Ecto neural progenitor cell (in vitro differentiated cells): ENCODE measurements at places on chromosomes 13 and 19.

- no peak for DNase-seq
Measured at GRCh38 chr13:91724591-91724990, 326.2 kb downstream of the GPC5 start.

- DNase-seq = no peak
Measured at GRCh38 chr13:110726726-110727125, 13.2 kb downstream of the ING1 start.

- peak; percentile 70 for DNase-seq
Measured at GRCh38 chr19:6412447-6413091, 12.0 kb downstream of the KHSRP start.

- DNase-seq = no peak
Measured at GRCh38 chr19:42271045-42271419, 2.0 kb downstream of the CIC start.

GRCh38 chr13:98004107-98004506 lies 50.6 kb downstream of the IPO5 start:
- no peak for DNase-seq

DNA sequence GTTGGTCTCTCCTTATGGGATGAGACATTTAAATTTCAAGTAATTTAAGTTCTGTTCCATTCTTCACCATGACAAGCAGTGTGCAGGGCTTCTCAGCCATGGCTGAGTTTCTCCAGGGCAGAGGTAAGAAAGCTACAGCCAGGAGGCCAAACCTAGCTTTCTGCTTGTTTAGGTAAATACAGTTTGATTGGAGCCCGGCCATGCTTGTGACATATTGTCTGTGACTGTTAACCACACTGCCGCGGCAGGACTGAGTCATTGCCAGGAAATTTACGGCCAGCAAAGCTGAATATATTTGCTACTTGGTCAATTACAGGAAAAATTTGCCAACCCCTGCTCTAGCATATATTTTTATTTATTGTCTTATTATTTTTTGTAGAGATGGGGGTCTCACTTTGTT lies 10.7 kb downstream of the NLRP8 start:
- DNase-seq = no peak

GRCh38 chr13:96993634-96994016 lies 651 bp downstream of the OXGR1 start:
- DNase-seq = no peak

- DNase-seq = no peak
Measured at GRCh38 chr13:22111152-22111783, 440.4 kb downstream of the FGF9 start.

- DNase-seq = no peak
Measured at GRCh38 chr19:34661357-34661756, 15.6 kb downstream of the SCGB2B2 start.

DNA sequence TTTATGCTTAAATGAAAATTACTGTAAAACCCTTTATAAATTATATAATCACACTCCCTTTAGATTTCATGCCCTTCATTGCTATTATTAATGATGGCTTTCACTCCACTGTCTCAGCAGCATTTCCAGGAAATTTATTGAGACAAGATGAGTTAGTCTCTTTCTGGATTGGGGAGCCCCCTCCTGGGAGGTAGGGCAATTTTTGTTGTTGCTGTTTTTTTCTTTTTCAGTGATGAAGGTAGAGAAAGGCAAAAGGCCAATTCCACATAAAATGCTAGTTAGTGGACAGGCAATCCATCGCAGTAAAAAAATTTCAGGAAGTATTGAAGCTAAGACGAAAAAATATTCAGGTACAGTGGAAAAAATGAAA lies 80.2 kb downstream of the TEX26 start:
- no peak for DNase-seq

DNA sequence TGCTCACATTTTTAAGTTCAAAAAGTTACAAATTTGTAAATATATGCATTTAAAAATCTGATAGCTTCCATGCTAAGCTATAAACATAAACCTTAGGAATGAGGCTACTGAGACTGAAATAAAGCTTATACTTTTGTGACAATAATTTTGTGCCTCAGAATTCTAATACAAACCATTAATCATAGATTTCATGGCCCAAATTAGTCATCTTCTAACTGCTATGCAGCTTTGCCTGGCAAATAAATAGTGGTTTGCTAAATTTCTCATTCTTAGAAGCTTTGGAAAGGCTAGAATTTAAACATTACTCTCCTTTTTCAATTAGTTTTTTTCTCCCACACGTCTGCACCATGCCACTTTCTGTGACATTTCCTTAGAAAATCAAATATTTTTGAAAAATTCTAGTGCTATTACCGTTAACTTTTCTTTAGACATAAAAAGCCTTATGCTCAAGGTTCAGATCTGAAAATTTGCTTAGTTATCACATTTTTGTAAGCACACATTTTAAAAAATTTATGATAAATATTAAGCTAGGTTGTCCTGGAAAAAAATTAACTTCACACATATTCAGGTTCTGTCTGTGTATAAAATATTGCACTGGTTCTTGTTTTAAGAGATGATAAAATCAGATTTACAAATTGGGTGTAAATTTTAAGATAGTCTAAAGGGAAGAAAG lies 46.9 kb downstream of the FNDC3A start:
- DNase-seq = no peak

DNA sequence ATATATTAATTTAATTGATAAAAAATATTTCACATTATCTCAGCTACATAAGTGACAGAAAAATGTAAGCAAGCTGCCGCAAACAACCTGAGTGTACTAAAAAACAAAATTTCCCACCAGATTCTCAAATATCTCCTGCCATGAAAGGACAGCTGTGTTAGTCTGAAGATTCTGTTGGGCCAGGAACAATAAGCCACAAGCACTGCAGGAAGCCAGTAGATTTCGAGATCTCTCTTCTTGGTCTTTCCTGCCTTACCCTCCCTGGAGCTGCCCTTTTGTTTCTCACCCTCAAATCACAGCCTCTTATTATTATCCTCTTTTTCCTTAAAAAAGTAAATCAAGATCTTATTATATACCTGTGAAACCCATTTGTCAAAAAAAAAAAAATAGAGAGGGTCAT lies 165.6 kb downstream of the EFNB2 start:
- DNase-seq = no peak

DNA sequence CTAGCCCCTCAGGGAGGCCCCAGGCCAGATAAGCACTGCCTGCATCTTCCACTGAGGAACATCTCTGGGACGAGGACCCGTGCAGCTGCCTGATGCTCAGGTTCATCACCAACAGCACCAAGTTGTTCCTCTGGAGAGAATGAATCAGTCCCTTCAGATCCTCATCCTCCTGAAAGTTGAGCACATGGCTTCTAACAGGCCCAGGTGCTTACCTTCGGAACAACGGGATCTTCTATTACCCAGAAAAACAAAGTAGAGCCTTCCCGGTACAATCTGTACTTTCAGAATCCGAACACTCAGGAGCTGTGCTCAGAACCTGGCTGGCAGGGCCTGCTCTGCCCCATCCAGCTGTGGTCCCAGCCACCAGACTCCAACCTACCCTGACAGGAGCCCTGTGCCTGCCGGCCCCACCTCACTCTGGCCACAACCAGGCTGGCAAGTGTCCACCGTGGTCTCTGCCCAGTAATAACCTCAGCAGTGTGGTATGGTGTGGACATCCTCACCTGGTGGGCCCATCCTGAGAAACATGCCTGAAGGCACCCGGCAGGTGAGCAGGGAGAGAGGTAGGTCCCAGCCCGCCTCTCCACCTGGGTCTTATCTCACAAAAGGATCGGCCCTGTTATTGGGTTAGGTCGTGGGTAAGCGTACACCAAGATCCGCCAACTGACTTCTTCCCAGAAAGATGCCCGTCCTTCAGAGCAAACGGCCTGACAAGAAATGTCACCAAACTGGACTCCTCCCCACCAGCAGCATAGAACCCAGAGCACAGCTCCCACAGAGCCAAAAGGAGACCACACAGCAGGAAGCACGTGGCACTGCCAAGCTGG lies 34.1 kb downstream of the ELL start:
- DNase-seq = no peak

DNA sequence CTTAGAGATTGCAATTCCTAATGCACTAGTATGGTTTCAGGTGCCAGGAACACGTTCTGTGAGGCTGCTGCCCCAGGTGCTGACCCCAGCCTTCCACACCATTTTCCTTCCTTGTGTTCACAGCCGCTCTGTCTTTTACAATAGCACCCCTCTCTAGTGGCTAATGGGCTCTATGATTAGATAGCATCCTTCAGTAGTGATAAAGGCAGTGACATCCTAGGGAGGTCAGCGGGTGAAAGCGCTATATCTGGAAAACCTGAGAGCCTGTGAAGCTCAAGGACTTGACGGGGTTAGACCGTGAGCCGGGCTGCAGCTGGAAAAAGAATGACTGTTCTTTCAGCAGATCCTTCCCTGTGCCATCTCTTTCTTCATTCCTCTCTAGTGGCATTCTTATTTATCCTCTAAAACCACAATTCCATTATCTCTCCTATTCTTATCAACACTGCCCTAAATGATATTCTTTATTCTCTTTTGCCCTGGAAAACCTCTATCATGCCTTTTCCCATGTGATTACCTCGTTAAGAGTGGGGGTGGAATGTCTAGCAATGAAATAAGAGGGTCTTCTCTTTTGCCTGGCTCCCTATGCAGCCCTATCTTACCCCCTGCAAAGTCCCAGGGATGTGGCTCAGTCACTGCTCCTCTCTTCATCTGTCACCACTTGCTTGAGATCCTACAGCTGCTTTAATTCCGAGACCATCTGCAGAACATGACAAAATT lies 21.8 kb downstream of the ALOX5AP start:
- no peak for DNase-seq

GRCh38 chr13:50691176-50691680 lies 152.3 kb downstream of the DLEU7 start:
- no peak for DNase-seq

- DNase-seq = no peak
Measured at GRCh38 chr13:99371956-99372355, 64.8 kb upstream of the GPR183 start.

DNA sequence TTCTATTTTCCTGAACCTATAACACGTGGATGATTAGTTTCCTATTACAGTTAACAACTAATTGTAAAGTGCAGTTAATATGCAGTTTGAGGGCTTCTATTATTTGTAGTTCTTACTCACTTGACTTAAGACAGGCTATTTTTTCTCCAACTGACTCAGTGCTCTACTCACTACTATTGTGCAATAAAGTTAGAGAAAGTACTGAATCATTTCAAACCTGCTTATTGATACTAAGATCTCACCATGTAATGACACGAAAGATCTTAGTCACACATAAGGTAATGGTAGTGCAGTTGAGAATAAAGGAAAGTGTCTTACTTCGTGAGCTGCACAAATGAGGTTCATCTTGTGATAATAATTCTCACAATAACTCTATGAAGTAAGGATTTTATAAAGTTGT lies 22.8 kb upstream of the ITM2B start:
- DNase-seq = no peak

DNA sequence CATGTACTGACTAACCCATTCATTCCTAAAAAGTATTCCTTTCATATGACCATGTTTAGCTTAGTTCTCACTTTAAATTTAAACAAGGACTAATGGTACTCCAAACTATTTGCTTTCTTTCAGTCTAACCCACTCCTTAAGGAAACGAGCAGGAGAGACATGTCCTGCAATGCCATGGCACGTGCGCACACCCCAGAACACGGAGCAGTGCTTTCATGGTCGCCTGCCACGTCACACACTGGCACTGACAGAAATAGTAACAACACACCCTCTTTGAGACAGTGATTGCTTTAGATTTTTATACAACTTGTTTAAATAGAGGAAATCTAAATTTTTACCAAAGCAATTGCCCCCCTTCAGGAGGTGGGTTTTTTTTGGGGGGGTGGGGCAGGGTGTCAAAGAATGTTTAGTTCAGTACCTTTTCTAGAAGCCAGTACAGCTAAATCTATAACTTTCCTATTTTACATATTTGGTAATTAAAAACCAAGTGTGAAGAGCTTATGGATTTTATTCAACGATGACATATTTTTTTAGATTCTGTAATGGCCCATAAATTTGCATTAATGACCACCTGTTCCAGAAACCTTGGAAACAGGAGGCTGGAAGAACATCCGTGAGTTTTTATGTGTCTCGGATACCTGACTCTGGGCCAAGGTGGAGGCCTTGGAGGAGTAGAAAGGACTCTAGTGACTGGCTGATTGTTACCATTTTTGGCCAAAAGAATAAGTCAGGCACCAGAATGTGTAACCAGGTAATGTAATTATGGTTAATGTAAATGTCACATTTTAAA lies 247.1 kb downstream of the DCT start:
- DNase-seq = no peak
